ENCODE measurements at places on chromosomes 7 and 10.

DNA sequence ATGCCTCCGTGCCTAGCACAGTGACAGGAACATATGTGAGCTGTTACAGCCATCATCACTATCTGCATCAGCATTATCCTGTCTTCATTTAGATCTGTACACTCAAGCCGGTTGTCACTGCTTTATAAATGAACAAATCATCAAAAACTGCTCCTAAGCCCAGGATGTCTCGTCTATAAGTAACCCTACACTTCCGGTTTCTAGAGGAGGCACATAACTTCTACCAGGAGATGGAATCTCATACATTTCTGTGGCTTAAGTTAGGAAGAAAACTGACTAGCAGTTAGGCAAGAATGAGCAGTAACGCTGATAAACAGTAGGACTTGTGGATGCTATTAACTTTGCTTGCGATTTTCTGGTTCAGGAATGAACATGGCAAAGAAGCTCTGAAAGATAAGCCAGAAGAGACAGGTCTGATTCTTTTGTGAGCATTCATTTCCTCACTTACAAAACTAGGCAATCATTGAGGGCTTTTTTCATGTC lies 1199.2 kb downstream of the SORCS3 start:
- no peak for DNase-seq

GRCh38 chr7:130896898-130897514 lies 163.0 kb upstream of the KLF14 start:
- peak; percentile 55 for DNase-seq

DNA sequence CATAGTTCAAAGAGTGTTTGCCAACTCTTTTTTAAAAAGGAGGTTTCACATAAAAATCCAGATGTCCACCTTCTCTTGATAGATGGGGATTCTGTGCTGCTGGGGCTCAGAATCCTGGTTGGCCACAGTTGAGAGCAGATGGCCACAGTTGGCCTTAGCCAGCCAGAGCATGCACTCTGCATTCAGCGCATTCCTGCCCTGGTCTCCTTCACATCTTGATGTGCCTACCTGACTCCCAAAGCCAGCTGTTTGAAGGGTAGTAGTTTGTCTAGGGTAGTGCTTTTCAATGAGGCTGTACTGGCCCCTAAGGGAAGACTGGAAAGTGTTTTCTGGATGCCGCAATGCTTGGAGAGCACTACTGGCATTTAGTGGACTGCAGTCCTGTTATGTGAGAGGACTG lies 208.1 kb upstream of the HDAC9 start:
- DNase-seq, result no peak

- DNase-seq, result no peak
Measured at GRCh38 chr7:95545007-95545615, 51.2 kb downstream of the PDK4 start.

- no peak for DNase-seq
Measured at GRCh38 chr10:37710831-37711616, 146.4 kb downstream of the ZNF248 start.

GRCh38 chr7:37440738-37441385 lies 7.8 kb downstream of the ELMO1 start:
- no peak for DNase-seq

DNA sequence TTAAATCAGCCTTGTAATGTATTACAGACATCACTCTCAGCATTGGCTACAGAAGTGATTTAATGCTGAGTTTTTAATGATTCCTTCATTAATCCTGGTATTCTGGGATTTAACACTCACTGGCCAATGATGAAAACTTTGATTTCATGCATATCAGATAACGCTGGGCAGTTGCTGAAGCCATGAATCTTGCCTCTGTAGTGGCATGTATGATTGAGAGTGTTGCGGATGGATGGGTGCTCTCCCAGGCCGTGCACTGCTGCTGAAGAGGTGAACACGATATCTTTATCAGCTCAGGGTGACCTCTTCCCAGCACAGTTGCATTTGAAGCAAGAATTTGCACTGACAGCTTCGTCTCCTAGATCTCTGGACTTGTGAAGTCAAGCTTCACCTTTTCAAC lies 168.7 kb downstream of the LRRC4 start:
- no peak for DNase-seq
